ENCODE measurements at places on chromosomes 1 and 21.

DNA sequence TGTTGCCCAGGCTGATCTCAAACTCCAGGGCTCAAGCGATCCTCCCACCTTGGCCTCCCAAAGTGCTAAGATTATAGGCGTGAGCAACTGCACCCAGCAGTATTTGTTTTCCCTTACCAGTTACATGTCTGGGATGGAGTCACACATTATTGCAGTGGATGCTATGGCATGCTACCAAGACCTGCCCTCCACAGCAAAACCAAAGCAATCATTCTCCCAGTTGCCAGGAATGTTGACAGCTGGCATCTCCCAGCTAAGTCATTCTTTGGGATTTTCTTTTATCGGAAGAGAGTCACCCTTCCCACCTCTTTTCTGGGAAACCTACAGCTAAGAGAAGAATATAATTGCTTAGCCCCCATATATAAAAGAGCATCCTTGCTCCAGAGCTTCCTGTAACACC lies 49.4 kb upstream of the RGS7 start:
- no peak for DNase-seq

- no peak for DNase-seq
Observed at GRCh38 chr1:3500265-3500835, 45.9 kb downstream of the ARHGEF16 start.

DNA sequence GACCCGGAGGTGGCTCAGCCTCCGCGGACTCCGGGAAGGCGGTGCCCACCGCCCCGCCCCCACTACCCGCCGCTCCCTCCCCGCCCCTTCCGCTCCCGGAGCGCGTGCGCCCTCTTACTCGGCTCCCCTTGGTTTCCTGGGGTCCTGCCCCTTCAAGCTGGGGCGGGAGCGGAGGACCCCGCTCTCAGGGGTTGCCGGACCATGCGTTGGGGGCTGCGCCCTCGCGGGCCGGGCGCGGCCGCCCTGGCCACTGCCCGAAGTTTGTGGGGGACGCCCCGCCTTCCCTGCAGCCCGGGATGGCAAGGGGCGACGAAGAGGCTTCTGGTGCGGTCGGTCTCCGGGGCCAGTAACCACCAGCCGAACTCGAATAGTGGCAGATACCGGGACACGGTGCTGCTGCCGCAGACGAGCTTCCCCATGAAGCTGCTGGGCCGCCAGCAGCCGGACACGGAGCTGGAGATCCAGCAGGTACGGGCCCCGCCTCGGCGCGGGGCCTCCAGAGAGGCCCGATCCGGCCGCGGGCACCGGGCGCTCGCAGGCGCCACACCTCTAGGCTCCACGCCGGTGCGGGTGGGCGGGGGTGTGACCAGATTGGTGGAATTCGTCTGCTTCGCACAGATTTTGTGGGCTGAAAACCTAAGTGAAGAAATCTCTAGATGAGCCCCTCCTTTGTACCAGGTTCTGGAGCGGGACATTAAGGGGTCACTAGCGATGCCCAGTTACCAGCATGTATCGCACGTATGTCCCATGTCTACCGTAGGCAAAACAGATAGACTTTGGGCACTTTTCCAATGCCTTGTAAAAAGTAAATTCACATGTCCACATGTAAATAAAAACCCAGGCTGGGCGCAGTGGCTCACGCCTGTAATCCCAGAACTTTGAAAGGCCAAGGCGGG lies at the start of gene IARS2:
Gene IARS2, plus strand, starts transcription at position 117 of the 896 bp plus-strand sequence. Its CDS starts 85 bp downstream, at position 202.
- DNase-seq, result peak; percentile 90

GRCh38 chr1:30110846-30111245 lies 612.5 kb downstream of the MATN1 start:
- DNase-seq, result no peak
